Epithelial cell of prostate (primary cell): ENCODE measurements at places on chromosomes 11 and 22.

DNA sequence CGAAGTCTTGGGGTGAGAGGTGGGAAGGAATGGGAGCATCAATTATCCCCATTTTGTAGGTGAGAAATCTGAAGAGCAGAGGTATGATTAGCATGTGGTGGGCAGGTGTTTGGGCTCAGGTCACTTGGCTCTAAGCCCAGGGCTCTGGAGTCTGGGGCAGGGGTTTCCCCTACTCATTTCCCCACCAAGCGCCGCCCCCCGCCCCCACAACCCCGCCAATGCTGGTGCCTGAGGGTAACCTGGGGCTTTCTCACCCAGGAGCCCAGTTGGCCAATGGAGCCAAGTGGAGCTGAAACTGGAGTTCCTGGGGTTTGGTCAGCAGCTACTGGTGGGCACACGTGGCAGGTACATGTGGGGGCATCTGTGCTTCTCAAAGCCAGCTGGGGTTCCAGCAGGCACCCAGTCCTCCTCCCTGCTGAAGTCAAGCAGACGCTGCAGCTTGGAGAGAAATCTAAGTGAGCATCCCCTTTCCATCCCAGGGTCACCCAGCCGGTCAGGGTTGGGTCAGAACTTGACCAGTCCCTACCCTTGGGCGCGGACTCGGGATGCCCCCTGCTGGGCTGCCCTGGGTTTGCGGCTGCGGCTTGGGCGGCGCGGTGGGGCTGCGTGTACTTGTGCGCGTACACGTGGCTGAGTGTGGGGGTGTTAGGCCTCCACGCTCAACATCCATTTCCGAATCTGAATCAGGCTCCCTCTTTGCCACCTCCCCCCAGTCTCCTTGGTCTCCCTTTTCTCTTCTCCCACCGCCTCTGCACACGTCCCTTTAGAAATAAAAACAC is 1.7 kb upstream of the CHRM1 start:
- DNase-seq = no peak

DNA sequence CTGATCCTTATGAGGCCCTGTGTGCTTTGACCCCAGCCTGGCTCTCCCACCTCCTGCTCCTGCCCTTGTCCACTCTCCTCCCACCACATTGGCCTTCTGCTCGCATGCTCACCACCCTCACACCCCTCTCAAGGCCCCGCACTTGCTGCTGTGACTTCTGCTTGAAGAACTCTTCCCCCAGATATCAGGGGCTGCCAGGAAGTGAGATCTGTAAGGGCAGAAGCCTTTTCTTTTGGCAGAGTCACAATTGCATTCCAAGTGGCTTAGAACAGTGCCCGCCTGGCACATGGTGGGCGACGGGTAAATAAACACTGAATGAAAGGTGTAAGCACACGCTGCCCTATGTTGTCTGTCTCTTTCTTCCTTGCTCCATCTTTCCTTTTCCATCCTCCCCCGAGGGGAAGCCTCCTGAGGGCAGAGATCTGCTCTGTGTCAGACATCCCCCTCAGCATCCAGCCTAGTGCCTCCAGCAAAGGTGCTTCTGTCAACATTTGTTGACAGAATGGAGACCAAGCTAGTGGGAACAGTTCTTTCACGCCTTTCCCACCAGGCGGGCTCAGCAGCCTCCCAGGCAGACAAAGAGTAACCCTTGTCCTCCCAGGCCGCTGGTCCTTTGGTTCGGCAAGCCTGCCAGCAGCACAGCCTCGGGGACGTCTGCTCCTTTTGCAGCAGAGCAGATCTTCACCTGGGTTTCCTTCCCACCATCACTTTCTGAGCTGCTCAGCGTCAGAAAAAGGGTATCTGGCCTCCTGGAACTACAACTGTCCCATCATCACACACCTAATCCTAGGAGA is 10.0 kb upstream of the PEX26 start:
- no peak for DNase-seq

- no peak for DNase-seq
Observed at GRCh38 chr11:63851364-63851763, 12.5 kb downstream of the MARK2 start.

- no peak for DNase-seq
Observed at GRCh38 chr11:104279587-104279986, 115.6 kb upstream of the PDGFD start.

GRCh38 chr11:130218501-130219070 is 59.0 kb downstream of the ST14 start:
- no peak for DNase-seq

DNA sequence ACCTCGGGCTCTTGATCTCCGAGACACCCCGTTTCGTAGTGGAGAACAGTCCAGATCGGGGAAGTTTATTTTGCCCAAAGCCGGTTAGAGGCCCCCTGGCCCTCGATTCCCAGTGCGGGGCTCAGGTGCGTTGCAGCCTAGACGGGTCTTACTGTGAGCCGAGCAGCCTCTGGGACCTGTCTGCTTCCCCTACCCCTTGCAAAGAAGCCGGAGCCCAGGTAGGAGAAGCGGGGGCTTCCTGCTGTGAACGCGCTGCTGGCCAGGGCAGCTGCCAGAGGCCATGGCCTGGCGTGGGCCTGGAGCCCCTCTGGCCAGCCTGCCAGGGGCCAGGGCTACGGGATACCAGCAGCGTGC is 621 bp downstream of the TSPO start:
- DNase-seq = no peak

DNA sequence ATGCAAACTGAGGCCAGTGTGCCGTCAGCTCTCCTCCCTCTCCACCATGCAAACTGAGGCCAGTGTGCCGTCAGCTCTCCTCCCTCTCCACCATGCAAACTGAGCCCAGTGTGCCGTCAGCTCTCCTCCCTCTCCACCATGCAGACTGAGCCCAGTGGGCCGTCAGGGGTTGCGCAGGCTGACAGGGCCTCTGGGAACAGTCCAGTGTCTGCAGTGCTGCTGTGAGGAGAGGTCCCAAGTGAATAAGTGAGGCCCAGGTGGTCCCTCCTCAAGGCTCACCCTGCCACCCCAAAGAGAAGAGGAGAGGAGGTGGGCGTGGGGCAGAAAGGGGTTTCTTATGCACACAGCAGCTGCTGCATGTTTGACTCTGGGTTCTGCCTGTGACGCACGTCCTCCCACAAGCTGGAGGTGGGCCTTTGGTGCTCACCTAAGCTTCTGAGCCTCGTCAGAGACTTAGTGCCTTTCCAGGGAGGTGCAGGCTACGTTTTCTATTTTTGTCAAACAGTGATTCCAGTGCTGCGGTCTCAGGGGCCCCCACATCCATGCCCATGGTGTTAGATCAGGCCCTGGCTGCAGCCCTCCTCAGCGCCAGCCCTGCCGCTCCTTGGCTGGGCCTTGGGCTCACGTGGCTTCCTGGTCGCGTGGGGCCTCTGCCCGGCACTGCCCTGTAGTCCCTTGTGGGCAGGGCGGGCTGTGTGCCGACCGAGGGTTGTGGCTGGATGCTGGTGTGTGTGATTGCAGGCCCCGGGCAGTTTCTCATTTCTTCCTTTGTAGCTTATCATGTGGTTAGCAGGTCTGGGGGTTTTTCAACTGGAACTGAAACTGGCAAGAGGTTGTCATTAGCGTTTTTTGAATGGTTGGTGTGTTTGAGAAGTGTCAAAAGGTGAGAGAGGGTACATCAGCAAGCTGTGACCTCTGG is 7.1 kb downstream of the TPCN2 start:
- no peak for DNase-seq

DNA sequence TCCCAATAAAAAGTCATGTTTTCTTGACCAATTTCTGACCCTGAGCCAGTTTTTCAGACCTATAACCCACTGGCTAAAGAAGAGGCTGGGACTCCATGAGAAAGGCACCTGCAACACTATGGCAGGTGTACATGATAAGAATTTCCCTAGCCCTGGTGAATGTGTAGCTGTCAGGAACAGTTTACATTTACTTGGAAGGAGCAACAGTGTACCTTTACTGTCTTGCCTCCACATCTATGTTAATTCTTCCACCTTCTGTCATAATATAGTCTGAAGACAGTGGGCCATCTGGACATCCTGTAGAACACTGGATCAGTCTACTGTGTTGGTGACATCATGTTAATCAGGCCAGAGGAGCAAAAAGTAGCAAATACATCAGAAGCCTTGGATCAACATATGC is 72.1 kb upstream of the CD82 start:
- DNase-seq = no peak

DNA sequence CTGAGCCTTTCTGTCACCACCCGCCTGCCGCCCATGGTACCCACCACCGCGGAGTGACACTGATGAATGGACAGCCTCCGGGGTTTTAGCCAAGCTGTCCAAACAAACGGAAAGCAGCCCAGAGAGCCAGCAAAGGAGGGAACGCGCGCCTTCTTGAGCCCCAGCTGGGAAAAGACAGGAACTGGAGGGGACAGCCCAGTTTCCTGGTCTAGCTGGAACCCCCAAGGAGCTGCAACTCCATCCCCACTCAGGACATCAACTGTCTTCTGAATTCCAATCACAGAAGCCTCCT is 33.7 kb downstream of the SHISAL1 start:
- DNase-seq = no peak

GRCh38 chr11:67301313-67301921 is 1.9 kb upstream of the SSH3 start:
- no peak for DNase-seq

DNA sequence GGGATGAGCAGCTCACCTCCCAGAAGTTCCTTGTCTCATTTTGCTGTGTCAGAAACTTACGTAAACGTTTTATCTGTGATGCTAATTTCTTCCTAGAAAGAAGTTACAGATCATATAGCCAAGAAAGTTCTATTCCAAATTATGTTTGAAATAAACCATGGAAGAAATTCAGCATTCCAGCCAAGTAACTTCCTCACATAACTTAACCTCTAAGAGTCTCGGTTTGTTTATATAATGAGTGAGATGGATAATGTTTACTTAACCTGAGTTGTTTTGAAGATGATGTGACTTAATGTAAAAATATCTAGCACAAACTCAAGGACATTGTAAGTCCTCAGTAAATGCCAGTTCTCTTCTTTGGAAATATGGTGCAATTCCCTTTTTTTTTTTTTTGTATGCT is 8.9 kb upstream of the MUC15 start:
- DNase-seq = no peak

DNA sequence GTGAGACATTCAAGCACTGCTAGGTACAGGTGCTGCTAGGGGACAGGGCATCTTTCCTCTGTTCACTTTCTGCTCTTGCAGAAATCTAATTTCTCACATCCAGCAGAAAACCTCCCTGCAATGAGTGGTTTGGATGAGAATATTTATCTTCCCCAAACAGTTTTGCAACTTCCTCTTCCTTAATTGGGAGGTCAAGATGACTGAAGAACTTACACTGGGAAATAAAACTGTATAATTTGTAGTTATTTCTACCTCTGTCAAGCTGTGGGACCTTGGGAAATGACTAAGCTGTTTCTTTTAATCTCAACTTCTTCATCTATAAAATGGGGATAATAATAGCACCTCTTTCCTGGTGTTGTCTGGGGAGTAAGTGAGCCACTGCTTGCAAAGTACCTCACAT is 69.8 kb downstream of the PRR5L start:
- no peak for DNase-seq

- DNase-seq = no peak
Observed at GRCh38 chr11:131889146-131889577, 518.7 kb downstream of the NTM start.

- DNase-seq = no peak
Observed at GRCh38 chr11:39570526-39570925, 1888.9 kb downstream of the LRRC4C start.

- DNase-seq = no peak
Observed at GRCh38 chr22:17946662-17947367, 77.5 kb downstream of the MICAL3 start.

DNA sequence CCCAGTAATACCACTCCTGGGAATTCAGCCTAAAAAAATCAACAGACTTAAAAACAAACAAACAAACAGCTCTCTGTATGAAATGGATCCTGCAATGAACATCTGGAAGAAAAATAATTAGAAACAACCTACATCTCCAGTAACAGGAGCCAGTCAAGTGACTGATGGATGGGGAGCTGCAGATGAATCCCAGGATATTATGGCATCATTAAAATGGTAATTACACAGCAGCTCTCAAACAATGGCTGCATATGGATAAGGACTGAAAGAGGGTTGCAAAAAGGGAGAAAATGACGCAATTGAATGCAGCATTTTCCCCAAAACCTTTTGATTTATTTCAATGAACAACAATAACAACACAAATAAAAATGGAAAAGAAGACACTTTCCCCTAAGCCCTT is 4.1 kb downstream of the NPTXR start:
- no peak for DNase-seq

DNA sequence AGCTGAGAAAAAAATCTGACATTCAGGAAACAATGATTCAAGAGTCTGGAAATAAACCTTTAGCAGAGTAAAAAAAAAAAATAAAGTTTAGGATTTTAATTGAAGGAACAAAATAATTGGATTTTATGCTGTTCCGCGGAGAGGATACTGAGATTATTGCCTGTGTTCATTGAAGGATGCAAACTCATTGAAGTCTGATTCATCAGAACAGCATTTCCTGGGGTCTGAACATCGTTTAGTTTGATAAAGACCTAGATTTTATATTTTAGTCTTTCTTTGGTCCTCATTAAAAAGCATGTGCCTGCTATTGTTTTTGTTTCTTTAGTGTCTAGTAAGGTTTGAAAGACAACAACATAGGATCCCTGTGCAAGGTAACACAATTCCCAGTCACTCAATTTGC is 4.5 kb downstream of the TLCD5 start:
- no peak for DNase-seq

DNA sequence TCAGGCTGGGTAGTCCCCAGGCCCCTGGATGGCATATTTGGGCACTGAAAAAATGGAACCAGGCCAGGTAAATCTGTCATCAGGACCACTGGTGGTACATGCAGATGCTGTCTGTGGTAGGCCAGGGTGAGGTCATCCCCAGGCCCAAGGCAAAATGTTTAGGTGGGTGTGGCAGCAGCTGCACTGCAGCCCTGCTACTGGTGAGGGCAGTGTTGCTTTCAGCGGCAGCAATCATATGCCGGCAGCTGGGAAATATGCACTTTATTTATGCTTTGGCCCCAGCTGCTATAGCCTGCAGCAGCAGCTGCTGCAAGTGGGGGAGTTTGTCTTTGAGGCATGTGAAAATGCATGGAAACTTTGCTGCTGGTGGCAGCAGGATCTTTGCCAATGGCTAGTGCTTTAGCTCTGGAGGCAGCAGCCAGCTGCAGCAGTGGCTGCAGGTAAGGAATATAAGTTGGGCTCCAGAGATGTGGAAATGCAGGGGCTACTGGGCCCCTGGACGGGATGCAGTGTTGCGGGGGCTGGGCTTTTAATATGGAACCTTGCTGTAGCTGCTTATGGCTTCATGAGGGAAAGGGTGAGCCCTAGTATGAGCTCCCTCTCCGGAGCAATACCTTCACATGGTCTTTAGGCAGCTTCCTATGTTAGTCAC is 365.7 kb upstream of the CADM1 start:
- DNase-seq = no peak

DNA sequence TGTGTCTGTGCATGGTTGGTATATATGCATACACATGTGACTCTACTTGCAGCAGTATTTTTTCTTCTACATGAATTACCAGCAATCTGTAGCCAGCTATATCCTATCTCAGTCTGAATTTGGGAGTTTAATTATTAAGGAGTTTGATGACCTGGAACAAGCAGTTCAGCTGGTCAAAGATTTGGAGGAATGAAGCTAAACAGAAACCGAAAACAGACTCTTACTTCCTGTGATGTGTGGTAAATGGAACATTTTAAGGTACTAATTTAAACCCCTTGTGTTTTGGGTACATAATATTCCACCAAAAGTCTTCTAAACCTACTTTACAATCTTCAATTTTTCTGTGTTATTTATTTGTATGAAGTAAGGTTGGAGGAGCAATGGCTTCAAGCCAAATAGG is 124.4 kb upstream of the PGR start:
- DNase-seq = no peak
